ENCODE measurements at places on chromosomes 5 and 9.

- DNase-seq, result peak; percentile 87
These were observed 5.1 kb downstream of the MGAT4B start for GRCh38 chr5:179801304-179802206.

- no peak for DNase-seq
These were observed 150.2 kb upstream of the KLF9 start for GRCh38 chr9:70564468-70565335.

- DNase-seq, result no peak
These were observed 5.4 kb upstream of the CD180 start for GRCh38 chr5:67201897-67202549.

GRCh38 chr5:5586721-5587120 lies 164.2 kb downstream of the ICE1 start:
- no peak for DNase-seq

DNA sequence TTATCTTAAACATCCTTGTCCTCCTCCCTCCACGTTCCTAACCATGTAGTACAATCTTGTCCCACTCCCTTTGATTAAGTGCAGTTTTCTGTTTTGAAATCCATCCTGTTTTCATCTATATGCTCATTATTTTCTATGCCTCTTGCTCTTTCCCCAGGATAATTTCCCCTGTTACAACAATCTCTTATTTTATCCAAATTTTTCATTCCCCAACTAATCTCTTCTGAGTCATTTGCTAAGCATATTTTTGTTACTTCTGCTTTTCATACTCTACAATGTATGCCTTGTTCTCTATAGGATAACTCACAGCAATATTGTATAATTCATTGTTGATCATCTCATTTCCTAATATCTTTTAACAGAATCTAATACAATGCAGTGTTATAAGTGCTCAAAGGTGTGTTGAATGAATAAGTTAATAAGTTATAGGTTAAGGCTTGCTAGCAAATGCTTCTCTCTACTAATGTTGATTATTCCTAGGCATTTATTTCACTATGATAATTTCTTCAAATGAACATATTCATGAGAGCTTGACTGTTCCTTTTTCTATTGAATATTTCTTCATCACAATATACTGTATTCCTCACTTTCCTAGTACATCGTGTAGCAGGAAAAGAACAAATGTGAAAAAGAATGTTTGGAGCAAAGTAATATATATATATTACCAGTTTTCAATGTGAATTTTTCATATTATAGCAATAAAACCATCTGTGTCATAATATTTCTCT lies 1.5 kb downstream of the OMD start:
- DNase-seq, result no peak

DNA sequence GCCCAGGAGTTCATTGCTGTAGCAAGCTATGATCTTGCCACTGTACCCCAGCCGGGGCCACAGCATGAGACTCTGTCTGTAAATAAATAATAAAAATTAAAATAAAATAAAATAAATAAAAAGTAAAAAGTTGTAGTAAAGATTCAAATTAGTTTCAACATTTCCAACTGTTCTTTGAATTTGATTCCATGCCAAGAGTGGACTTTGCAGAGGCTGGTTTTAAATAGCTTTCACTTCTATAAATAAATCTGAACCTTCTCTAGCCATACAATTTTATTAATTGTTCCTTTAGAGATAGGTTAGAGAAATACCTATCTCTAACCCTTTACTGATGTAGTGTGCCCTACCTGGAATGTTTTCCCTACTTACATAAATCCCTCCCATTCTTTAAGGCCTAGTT lies 129.7 kb upstream of the SLIT3 start:
- DNase-seq, result no peak

DNA sequence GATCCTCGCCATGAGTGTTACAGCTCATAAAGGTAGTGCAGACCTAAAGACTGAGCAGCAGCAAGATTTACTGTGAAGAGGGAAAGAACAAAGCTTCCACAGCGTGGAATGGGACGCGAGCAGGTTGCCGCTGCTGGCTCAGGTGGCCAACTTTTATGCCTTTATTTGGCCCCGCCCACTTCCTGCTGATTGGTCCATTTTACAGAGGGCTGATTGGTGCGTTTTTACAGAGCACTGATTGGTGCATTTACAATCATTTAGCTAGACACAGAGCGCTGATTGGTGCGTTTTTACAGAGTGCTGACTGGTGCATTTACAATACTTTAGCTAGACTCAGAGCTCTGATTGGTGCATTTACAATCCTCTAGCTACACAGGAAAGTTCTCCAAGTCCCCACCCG lies 13.9 kb downstream of the PLK2 start:
- no peak for DNase-seq

- DNase-seq, result no peak
These were observed 214.6 kb downstream of the SGCD start for GRCh38 chr5:156541582-156541981.

DNA sequence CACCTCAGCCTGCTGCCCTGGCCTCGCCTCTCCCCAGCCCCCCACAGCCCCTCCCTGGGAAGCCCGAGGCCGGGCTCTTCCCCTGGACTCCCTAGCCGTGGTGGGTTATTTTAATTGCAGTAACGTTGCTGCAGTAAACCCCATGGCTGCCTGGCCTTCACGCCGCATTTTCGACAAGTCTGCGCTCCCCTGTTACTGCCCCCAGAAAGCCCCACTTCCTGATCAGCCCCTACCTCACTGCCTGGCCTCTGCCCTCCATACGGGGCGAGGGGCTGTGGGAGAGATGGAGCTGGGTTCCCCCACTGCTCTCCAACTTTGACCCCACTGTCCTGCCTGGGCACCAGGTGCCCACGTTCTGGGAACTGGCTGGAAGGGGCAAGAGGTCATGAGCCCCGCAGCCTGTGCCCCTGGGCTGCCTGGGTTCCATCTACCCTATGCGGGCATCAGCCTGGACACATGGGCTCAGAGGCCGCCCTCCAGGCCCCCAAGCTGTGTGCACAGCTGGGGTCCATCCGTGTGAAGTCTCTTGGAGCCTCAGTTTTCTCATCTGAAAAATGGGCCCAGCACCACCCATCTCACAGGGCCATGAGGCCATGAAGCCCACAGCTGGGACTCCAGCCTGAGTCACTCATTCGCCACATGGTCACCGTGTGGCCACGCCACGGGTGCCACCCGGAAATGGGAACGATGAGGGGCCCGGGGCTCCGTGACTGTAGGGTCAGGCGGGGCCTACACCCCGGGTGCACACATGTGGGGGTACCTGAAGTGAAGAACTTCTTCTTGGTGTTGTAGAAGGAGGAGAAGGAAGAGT lies 11.5 kb downstream of the EGFL7 start:
- no peak for DNase-seq

DNA sequence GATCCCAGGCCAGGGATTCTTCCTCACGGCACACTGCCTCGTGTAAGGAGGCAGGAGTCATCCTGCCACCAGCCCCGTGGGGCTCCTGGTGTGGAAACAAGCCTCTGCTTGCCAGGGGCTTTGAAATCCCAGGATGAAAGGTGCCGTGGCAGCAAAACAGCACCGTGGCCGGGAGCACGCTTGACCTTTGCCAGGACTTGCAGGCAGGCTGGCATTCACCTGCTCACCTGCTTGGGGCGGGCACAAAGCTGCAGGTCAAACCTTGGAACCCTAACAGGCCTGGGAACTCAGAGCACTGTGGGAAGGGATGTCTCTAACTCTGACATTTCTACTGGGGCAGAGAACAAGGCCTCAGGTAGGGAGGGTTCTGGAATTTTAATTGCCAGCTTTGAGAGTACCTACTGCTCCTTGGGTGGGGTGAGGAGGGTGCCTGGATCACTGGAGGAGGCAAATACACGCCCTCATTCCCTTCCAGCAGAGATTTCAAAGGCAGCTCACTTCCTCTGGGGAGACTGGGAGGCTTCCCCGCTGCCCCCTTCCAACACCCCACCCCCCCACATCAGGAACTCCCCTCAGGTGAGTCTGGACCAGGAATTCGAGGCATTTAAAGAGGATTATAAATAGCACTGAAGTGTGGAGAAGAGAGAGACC lies 45.6 kb upstream of the STXBP1 start:
- DNase-seq, result no peak

Measured in CD4-positive, alpha-beta T cell treated with Interleukin-12 subunit alpha and Interleukin-12 subunit beta, for 1 hour (primary cell).